ENCODE measurements at places on chromosomes 7 and 10. TPM values are rescaled to one million over a fixed set of nuclear protein-coding genes. Genes with fewer than 3 reads are reported as not detected.
A peak's percentile ranks its signal among the peaks of the same experiment; 100 is the strongest.

DNA sequence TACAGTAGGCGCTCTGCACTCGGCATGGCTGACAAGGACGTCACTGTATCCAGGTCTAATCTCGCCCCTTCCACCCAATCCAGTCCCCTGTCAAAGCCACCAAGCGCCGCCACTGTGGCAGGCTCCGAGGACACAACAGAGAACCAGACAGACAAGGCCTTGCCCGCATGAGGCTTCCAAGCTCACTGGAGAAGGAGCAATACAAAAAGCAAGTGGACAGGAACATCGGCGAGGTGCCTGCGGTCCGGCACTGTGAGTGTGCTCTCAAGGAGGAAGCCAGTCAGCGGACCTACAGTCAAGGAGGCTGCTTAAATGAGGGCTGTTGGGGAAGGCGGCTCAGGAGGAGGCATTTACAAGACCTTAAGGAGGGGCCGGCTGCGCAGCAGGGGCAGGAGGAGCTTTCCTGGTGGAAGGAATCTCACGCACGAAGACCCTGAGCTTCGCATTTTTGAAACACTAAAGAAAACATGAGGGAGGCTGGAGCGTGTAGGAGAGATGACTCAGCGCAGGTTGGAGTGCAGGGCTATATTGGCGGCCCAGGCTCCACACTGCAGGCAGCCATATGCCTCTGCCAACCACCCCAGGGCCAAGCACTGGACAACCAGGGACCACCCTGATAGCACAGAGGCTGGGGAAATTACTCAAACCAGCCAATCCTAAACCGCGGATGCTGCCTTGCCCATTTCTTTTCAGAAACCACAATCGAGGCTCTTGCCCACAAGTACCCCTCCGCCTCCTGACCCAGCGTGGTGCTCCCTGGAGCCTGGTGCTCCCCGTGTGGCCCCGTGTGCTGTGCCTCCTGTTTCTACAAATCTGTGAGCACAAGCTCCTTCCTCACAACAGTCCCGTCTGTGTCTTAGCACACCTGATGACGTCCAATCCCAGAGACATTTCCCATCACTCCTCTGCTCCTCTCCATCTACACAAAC lies 28.9 kb downstream of the GNA12 start:
- peak; percentile 58 for DNase-seq
- peaks cover 3% of the 10 kb centered on the region for H3K36me3 ChIP-seq
- peak overlapping the region; percentile 30 for H3K4me3 ChIP-seq
- no peaks in the 10 kb centered on the region for H3K27me3 ChIP-seq
- peaks cover 98% of the 10 kb centered on the region for H3K4me1 ChIP-seq

DNA sequence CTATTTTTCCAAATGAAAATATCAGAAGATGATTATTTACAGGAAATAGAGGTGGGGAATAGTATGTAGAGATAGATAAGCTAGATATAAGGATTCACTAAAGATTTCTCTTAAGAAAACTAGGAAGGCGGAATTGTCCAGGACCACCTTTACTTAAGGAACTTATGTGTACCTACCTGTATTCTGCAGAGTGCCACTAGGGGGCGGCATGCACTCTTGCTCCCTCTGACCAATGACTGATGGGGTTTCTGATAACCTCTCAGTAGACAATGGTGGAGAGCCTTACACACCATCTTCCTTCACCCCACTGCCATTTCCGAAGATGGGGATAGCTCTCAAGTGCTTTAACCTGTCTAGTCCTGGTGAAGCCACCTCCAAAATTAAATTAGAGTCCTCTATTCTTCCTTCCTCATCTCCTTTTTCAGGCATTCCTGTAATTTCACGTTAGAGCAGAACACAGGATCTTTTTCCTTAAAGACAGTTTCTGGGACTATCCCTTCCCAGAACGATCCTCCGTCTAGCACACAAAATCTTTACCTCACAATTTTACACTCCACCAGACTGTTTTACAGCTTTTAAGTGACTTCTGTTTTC lies 453.1 kb downstream of the SORCS1 start:
- peak; percentile 79 for DNase-seq
- H3K4me1 ChIP-seq: peaks cover 34% of the 10 kb centered on the region
- no peaks in the 10 kb centered on the region for H3K27me3 ChIP-seq
- peaks cover 12% of the 10 kb centered on the region for H3K36me3 ChIP-seq
- H3K4me3 ChIP-seq: no peak overlapping the region

TWIST1 gene
- total RNA-seq: 0.37 TPM

- no peak for DNase-seq
- H3K36me3 ChIP-seq: no peaks in the 10 kb centered on the region
- H3K27ac ChIP-seq: no peak overlapping the region
- 0 out of 2 replicates have a peak, but pooled peaks cover 2% of the 10 kb centered on the region for H3K4me1 ChIP-seq
Measured at GRCh38 chr7:147265528-147265927, 1148.9 kb downstream of the CNTNAP2 start.

- no peaks in the 10 kb centered on the region for H3K36me3 ChIP-seq
- H3K27me3 ChIP-seq: no peaks in the 10 kb centered on the region
- H3K4me1 ChIP-seq: no peaks in the 10 kb centered on the region
- no peak overlapping the region for H3K4me3 ChIP-seq
Measured at GRCh38 chr10:116182426-116182825, 90.6 kb downstream of the GFRA1 start.

DNA sequence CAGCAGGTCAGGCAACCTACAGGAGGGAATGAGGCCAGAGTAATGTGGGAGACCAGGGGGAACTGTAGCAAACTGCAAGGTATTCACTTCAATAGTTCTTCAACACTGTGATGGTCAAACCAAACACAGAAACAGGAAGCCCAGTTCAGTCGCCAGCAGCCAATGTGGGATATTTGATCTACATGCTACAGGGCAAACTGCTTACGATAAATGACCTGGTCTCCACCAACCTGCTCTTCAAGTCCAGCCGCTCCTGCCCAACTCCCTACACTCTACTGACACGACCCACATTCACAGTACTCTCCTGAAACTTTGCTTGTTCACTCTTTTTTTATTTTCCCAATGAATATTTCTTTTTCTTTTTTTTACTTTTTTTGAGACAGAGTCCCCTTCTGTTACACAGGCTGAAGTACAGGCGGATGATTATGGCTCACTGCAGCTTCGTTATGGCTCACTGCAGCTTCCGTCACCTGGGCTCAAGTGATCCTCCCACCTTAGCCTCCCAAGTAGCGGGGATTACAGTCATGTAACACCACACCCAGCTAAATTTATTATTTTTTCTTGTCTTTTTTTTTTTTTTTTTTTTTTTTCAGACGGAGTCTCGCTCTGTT lies 42.1 kb downstream of the MDH2 start:
- H3K4me3 ChIP-seq: no peak overlapping the region
- H3K27me3 ChIP-seq: no peaks in the 10 kb centered on the region
- H3K36me3 ChIP-seq: no peaks in the 10 kb centered on the region
- H3K27ac ChIP-seq: no peak overlapping the region
- H3K4me1 ChIP-seq: peaks cover 2% of the 10 kb centered on the region

GRCh38 chr7:1531979-1532455 lies 1.5 kb downstream of the MAFK start:
- peak overlapping the region; percentile 77 for H3K4me3 ChIP-seq
- H3K36me3 ChIP-seq: no peaks in the 10 kb centered on the region
- H3K27ac ChIP-seq: peak overlapping the region; percentile 89
- H3K27me3 ChIP-seq: no peaks in the 10 kb centered on the region
- H3K4me1 ChIP-seq: peaks cover 31% of the 10 kb centered on the region

GRCh38 chr10:3595736-3596135 lies 189.3 kb downstream of the KLF6 start:
- no peak overlapping the region for H3K27ac ChIP-seq
- no peaks in the 10 kb centered on the region for H3K36me3 ChIP-seq
- H3K4me3 ChIP-seq: no peak overlapping the region
- no peaks in the 10 kb centered on the region for H3K27me3 ChIP-seq
- peaks cover 22% of the 10 kb centered on the region for H3K4me1 ChIP-seq

Measured in WTC11 (cell line).